ENCODE measurements at places on chromosomes 2 and 18.

GRCh38 chr18:69617888-69618287 is 217.2 kb downstream of the DOK6 start:
- no peak for DNase-seq

GRCh38 chr2:25332571-25332970 is 9.2 kb downstream of the DNMT3A start:
- no peak for DNase-seq

DNA sequence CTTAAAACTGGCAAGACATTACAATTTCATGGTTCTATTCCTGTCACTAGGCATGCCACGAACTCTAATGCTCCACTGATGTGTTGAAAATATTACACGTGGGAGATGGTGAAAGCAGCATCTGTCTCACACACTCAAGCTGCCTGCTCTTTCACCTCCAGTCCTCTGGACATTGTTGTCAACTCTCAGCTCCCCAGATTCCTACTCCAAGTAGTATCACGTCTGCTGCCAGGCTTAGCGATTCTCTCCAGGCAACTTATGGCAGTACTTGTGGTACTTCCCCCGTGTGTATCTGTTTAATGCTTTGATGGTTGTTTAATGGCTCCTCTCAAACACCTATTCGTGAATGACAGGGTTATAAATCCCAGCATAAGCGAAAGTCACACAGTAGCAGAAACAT is 103.8 kb downstream of the TMEFF2 start:
- DNase-seq, result no peak

DNA sequence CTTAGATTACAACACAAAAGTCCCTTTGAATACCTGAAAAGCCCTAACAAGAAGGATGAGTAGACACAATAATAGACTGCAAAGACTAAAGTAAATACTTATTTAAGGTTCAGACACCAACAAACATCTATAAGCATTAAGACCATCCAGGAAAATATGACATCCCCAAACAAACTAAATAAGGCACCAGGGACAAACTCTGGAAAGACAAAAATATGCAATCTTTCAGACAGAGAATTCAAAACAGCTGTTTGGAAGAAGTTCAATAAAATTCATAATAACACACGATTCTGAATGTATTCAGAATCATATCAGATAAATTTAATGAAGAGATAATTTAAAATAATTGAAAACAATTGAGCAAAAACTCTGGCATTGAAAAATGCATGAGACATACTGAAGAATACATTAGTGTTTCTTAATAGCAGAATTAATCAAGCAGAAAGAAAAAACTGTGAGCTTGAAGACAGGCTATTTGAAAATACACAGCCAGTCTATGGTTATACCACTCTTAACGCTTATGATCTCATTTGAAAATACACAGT is 1388.8 kb downstream of the DSC3 start:
- no peak for DNase-seq

DNA sequence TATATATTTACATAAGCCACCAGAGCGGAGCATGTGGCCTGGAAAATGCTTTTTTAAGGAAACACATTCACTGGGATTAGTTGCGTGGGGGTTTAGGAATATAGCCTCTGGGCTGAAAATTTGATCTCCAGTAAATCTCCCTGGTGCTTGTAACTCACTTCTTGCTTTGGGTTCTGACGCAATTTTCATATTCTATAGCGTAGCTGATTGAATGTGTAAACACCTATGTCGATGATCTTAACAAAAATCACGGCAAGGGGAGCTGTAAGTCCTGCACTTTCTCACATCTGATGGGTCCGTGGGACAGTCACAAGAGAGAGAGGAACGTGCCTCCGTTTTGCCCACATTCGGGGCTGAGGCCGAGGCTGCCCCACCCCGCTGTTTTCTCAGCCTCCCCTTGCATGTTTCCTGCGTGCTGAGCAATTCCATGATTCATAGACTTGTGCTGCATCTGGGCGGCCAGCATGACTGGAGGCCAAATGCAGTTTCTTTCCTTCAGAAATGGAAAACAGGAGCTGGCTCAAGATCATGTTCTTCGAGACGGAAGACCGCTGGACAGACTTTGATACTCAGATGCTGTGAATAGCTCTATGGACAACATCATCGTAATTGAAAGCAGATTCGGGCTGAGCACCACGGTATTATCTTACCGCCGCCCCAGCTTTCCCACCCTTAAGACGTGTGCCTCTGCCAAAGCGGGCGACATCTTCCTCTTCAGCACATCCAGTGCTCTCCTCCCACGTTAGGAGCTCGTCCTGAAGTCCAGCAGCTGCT is 109.2 kb downstream of the TMEM18 start:
- DNase-seq, result peak; percentile 78

DNA sequence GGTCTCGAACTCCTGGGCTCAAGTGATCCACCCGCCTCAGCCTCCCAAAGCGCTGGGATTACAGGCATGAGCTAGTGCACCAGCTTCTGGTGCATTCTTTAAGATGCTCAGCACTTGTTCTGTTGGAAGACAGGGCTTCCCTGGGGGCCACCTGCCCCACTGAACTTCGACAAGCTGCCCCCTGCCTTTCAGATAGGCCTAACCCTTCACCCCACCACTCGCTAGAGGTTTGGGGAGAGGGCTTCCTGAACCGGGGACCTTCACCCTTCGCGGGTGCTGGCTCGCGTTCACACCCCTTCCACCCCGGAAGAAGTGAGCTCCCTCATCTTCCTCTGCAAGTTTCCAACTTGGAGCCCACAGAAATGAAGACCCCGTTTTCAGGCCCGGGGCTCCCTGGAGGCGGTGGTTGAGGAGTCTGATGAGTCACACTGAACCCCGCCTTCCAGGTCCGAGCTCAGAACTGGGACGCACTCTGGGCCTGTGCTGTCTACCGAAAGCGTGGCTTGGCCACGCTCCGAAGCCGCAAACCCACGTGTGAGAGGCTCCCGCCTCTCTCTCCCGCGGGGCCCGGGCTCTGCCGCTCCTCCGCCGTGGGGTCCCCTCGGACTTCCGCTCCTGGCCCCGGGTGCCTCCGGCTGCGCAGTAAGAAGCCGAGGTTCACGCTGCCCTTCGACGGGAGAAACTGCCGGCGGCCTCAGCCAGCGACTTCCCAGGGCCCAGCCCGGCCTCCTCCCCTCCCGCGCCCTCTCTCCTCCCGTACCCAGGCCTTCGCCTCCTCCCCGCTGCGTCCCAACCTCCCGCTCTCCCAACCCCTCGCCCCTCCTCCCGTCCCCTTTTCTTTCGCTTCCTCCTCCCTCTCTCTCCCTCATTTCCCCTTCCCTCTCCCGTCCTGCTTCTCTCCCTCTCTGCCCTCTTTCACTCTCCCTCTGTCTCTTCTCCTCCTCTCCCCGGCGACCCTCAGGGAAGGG is 47.5 kb upstream of the SP3 start:
- DNase-seq, result peak; percentile 17

DNA sequence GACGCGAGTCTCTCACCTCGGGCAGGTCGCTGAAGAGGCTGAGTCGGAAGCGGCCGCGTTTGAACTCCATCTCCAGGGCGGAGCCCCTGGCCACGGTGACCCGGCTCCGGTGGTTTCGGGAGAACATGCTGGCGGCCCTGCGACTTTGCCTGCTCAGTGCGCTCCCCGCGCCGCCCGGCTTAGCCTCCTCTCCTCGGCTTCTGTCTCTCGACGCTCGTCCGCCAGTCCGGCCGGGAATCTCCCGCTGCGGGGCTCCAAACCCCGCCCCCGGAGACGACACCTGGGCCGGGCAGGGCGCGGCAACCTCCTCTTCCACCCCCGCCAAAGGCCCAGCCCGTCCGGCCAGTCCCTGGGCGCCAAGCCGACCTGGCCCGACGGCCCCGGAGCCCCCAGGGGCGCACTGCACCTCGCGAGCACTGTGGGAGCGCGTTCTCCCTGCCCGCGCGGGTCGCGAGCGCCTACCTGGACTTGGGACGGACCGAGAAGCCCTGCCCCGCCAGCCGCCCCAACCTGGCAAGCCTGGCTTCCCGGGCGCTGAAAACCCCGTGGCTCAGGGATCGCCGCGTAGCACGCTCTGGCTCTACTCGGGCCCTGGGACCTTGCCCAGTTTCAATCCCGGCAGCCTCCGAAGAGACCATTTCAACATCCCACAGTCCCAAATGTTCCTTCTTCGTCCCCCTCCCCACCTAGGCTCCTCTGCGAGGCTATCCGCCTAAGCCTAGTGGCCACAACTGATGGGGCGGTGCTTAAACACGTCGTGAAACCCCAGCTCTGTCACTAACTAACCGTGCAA is at the start of gene RTKN:
RTKN (minus strand) TSS at position 248 of the 793 bp plus-strand sequence; CDS start at position 127, 121 bp downstream.
- DNase-seq, result peak; percentile 88

- no peak for DNase-seq
Measured at GRCh38 chr18:76613755-76614120, 118.7 kb upstream of the ZNF516 start.

GRCh38 chr2:106708209-106708608 is 177.8 kb downstream of the ST6GAL2 start:
- no peak for DNase-seq

GRCh38 chr2:117856415-117857210 is 42.1 kb downstream of the DDX18 start:
- peak; percentile 66 for DNase-seq

DNA sequence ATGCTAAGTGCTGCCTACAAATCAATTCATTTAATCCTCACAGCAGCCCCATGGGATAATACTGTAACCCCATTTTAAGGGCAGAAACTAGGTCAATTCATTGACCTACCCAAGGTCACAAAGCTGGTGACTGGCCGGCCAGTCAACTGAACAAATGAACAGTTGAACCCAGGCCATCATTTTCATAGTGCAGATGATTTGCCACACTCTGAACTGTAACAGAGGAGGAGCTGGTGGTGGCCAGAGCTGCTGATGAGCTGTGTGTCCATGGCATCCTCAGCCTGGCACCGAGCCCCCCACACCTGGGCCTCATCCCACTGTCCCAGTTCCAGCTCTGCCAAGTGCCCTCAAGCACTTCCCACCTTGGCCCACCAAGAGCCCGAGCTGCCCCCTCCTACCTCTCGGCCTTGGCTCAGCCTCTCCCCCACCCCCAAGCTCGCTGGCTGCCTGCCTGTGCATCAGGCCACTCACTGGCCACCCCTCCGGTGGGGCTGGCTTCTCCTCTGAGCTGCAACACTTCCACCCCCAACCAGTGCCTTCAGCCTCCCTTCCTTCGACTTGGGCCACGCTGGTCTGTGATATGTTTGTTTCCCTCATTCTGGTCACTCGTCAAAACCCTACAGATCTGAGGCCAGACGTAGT is 58.4 kb downstream of the ATOH8 start:
- no peak for DNase-seq

DNA sequence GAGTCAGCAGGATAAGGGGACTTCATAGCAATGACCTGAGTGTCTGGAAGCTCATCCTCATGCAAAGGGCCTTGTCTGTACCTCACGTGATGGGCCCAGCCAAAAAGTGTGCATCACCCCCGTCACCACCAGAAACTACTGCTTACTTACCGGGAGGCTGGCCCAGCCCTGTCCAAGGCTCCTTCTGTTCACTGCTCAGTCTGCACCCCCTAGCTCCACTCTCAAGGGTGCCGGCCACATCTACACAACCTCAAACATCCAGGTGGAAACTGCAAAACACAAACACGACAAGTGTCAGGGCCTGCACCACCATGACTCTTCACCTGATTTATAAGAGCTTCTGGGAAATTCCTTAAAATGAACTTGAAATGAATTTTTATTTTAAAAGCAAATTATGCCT is 55.1 kb downstream of the ADD2 start:
- no peak for DNase-seq

GRCh38 chr2:33210626-33211025 is 263.9 kb downstream of the LTBP1 start:
- DNase-seq, result peak; percentile 83

DNA sequence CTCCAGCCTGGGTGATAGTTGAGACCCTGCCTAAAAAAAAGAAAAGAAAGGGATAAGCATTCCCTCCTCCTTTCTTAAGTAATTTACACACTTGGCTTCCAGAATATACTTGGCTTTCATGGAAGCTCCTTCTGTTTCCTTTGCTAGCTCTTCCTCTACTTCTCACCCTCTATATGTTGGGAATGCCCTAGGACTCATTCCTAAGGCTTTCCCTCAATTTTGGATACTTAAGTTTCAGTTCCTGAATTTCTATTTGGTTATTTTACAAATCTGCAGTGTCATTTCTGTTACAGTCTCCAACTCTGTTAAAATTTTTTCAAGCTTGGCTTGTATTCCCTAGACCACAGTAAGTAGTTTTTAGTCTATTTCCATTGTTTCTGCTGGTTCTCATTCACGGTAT is 23.6 kb downstream of the SP3 start:
- DNase-seq, result no peak

- DNase-seq, result no peak
Measured at GRCh38 chr2:140567734-140568133, 1563.1 kb downstream of the LRP1B start.

GRCh38 chr2:231752061-231752460 is 29.0 kb downstream of the PDE6D start:
- no peak for DNase-seq

- DNase-seq, result no peak
Measured at GRCh38 chr2:24073816-24074215, 2.3 kb downstream of the SF3B6 start.

GRCh38 chr2:213932-214693 is 49.7 kb downstream of the SH3YL1 start:
- no peak for DNase-seq

- no peak for DNase-seq
Measured at GRCh38 chr2:160941290-160941846, 218.9 kb upstream of the TANK start.

- DNase-seq, result no peak
Measured at GRCh38 chr2:151851761-151852160, 23.5 kb upstream of the ARL5A start.

DNA sequence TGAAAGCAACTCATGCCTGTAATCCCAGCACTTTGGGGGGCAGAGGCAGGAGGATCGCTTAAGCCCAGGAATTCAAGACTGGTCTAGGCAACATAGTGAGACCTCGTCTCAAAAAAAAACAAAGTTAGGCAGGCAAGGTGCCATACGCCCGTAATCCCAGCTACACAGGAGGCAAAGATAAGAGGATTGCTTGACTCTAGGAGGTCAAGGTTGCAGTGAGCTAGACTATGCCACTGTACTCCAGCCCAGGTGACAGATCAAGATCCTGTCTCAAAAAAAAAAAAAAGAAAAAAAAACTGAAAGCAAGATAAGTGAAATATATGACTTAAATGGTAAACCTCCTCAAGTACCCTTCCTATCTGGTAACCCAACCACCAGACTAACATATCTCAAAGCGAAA is 59.8 kb downstream of the USP34 start:
- no peak for DNase-seq

- DNase-seq, result no peak
Measured at GRCh38 chr2:221372907-221373306, 199.2 kb downstream of the EPHA4 start.

DNA sequence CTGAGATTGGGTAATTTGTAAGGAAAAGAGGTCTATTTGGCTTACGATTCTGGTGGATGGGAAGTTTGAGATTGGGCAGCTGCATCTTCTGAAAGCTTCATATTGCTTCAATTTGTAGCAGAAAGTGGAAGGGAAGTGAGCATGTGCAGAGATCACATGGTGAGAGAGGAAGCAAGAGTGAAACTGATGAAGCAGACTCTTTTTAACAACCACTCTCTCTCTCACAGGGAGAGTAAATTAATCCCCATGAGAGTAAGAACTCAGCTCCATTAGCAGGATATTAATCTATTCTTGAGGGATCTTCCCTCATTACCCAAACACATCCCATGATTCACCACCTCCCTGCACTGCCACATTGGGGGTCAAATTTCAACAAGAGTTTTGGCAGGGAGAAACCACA is 298.5 kb upstream of the CELF4 start:
- no peak for DNase-seq

- DNase-seq, result no peak
Measured at GRCh38 chr18:48151421-48152065, 221.1 kb upstream of the SMAD2 start.
